ENCODE measurements at places on chromosomes 4 and X. TPM values are rescaled to one million over a fixed set of nuclear protein-coding genes. Genes with fewer than 3 reads are reported as not detected.

- DNase-seq: no peak
Measured at GRCh38 chr4:186789651-186790050, 66.0 kb upstream of the FAT1 start.

DNA sequence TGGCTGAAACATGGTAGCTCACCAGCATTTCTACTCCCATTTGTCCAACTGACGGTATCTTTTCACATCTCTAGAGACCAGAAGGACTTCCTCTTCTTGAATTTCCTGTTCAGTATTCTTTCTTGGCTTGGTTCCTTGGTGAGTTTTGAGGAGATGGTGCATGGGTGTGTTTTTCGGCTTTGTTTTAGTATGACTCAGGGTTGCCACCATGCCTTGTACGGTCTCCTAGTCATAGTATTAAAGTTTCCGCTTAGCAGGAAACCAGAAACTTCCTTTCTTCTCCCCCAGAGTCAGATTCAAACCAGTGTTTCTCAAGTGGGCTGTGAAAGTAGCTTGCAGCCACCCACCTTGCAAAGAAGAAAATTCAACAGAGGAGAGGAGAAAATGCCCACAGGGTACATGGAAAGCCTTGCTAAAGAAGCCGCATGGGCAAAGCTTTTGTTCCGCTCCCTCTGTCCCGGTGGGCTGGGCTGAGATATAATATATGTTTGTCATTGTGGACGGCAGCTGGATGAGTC is 5.7 kb downstream of the CD99 start:
- DNase-seq: no peak

DNA sequence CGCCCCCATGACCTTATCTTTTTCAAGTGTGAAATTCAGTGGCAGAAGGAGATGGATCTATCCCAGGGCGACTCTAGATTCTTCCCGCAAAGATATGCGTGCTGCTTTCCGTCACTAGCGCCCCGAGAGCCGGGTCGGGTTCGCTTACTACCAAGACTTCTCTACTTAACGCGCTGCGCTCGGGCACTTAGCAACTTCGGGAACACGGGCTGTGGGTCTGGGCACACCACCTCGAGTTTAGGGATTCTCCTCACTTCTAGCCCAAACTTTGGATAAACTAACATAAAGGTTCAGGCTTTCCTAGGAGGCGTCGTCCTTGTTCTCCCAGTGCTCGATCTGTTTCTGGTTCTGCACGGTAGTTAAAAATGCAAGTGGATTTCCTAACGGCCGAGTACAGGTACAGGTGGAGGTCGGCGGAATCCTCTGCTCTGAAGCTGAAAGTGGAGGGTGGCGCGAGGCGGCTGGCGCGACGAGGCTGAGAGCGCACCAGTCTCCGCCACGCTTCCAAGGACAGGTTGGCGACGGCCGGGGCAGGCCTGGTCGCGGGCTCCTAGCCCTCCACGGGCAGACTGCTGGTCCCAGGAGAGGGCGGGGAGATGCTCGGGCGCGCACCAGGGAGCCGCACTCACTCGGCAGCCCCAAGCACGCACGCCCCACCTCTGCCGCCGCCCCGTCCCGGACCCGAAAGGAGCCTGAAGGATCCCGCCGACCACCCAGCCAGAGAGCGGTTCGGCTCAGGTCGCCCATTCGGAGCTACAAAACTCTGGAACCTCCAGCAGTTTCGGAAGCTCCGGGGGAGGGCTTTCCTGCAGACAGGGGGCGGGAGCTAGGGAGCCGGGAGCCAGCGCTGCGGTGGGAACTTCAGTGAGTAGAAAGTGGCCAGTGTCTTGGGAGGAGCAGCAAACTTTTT is 100.8 kb upstream of the TENM3 start:
- no peak for DNase-seq

The GAGE12H gene
- not detected for polyA plus RNA-seq

The CSAG2 gene
- not detected for polyA plus RNA-seq

The GLOD5 gene
- 1.5 TPM for polyA plus RNA-seq

DNA sequence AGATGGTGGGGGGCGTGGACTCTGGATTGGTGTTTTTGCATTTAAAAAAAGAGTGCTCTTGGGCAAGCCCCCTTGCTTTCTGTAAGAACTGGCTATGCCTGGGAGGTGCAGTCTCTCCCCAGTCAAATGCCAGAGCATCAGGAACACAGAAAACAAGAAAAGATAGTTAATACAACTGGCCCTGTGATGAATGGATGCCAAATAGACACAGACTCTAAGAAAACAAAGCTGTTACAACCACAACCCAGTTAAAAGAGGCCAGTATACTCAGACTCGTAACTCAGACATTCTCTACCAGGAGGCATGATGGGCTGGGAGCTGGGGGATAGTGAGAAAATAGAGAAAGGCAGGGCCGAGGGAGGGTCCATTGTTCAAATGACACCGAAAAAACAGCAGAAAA is 32.5 kb upstream of the C1QTNF7 start:
- no peak for DNase-seq

The PDE6B gene
- 37.3 TPM for polyA plus RNA-seq

The TECRL gene
- not detected for polyA plus RNA-seq
